ENCODE measurements at places on chromosomes 1 and 21.
A peak's percentile ranks its signal among the peaks of the same experiment; 100 is the strongest.

- no peak for DNase-seq
These were observed 831 bp upstream of the KRTAP10-2 start for GRCh38 chr21:44552136-44552535.

- DNase-seq, result no peak
These were observed 388.5 kb downstream of the PCP4 start for GRCh38 chr21:40255518-40256444.

GRCh38 chr1:230136453-230137336, 69.7 kb downstream of the GALNT2 start:
- no peak for DNase-seq

DNA sequence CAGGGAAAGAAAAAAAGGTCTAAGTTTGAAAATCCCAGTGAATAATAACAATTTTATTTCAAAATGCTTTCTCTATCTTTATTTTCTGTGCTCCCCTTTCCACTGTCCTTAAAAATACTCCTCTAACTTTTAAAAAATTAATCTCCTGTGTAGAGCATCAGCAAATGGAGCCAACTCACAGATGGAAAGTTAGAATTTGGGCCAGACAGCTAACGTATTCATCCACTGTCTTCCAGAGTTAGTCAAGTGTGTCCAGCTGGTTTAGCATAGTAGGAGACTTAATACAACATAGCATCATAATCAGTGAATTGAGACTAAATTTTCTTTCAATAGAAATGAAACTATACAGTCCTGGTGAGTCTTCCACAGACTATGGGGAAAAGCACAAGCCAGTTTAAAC, 419.0 kb upstream of the LRRC7 start:
- DNase-seq, result no peak

GRCh38 chr1:175649416-175649815, 94.0 kb downstream of the TNR start:
- no peak for DNase-seq

DNA sequence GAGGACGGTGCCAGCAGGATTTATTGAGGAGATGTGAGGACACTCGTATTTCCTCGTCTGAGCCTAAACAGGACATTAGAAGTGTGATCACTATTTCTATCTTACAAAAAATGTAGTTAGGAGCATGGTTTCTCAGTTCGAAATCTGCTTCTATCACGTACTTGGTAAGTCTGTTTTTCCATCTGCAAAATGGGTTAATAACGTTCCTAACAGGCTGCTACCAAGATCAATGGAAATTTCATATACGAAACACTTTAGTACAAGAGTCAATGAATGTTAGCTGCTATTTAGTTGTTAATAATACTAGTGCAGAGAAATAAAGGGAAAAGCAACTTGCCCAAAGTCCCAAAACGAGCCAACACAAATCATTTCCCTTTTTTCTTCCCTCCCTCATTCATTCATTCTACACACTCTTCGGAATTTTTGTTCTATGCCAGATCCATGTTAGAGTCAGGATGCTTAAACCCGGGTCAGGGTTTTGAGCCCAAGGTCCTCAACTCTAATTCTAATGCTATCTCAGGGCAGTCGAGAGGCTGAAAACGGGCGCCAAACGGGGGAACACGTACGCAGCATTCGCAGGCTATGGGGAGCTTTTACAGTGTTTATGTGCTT, 608 bp downstream of the SNRNP40 start:
- no peak for DNase-seq

DNA sequence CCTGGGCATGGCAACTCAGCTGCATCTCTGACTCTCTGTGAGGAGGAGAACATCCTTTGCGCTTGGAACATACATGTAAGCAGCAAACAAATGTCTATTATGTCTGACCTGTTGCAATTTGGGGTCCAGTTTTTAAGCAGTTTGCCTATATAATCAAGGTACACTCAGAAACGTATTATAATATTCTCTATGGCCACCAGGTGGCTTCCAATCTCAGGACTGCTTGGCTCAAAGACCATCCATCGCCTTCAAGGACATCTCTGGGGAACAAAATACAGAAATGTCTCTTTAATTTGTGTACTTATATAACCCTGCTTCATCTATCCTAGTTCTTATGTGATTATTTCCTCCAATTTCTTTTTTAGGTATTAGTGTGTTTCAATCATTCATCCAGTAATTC, 227.2 kb downstream of the OLFM3 start:
- DNase-seq, result peak; percentile 6

DNA sequence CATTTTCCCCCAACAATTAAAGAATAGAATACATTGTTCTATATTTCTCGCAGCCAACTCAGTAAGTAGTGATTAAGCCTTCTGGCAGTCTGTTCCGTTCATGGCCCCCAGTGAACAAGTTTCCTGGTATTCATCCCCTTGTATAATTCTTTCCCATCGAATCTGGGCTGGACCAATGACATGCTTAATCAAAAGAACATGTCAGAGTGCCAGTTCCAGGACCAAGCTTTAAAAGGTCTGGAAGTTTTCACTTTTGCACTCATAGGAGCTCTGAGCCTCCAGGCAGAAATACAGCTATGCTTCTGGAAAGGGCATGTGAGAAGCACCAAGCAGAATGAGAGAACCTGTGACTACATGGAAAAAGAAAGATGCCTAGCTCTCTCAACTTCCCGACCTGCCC, 22.5 kb upstream of the DPYD start:
- no peak for DNase-seq

- DNase-seq, result no peak
These were observed 720 bp downstream of the LIN9 start for GRCh38 chr1:226308166-226308722.

GRCh38 chr1:147071142-147071541, 101.1 kb downstream of the PRKAB2 start:
- no peak for DNase-seq

- DNase-seq, result no peak
These were observed 4.6 kb upstream of the MAB21L3 start for GRCh38 chr1:116106646-116107045.
